ENCODE measurements at places on chromosomes 11 and 22. TPM values are rescaled to one million over a fixed set of nuclear protein-coding genes. Genes with fewer than 3 reads are reported as not detected.

DNA sequence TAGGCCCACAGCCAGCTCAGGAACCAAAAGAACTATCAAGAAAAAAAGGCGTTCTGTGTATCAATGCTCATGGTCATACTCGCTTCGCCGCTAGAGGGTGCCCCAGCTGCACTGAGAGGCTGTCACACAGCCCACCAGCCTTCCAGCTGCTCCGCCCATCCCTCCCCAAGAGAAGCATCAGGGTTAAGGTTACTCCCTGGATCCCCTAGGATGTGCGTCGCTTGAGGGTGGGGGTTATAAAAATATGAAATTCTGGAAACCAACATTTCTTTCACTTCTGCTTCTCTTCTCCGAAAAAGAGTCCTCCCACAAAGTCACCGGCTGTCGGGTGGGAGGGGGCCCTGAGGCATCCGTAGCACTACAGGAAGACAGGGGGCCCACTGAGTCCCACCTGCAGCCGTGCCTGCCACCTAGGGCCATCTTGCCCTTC, 1.7 kb downstream of the CBX6 start:
- H3K27me3 ChIP-seq, result no peaks in the 10 kb centered on the region
- peak overlapping the region; percentile 76 for H3K4me3 ChIP-seq
- peaks cover 35% of the 10 kb centered on the region for H3K4me1 ChIP-seq
- DNase-seq, result peak; percentile 98
- H3K27ac ChIP-seq, result peak overlapping the region; percentile 94

DNA sequence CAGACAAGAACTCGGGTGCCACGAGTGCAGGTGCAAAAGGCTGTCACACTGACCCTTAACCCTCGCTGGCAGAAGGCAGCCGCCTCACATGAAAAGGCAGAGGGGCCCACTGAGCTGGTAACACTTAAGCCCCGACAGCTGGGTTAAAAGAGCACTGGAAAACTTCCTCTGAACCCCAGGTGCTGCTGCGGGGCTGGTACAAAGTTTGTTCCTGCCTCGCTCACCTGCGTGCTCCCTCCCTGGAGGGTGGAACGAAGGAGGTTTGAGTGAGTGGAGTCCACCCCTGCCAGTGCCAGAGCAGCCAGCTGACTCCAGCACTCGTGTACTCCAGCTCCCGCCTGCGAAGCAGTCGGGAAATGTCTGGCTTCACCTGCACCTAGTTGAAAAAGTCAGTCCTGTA, 12.6 kb downstream of the SULT4A1 start:
- DNase-seq, result peak; percentile 4
- no peaks in the 10 kb centered on the region for H3K4me1 ChIP-seq
- peaks cover 4% of the 10 kb centered on the region for H3K27me3 ChIP-seq
- no peak overlapping the region for H3K4me3 ChIP-seq
- H3K27ac ChIP-seq, result no peak overlapping the region

- peaks cover 53% of the 10 kb centered on the region for H3K27me3 ChIP-seq
- H3K27ac ChIP-seq, result no peak overlapping the region
These were observed 15.7 kb upstream of the TH start for GRCh38 chr11:2187280-2187707.

- no peaks in the 10 kb centered on the region for H3K27me3 ChIP-seq
- DNase-seq, result no peak
- H3K36me3 ChIP-seq, result peaks cover 63% of the 10 kb centered on the region
- H3K27ac ChIP-seq, result no peak overlapping the region
- H3K4me3 ChIP-seq, result no peak overlapping the region
These were observed 69.5 kb downstream of the DBX1 start for GRCh38 chr11:20090654-20091374.

GRCh38 chr11:8788616-8789015, 106.0 kb downstream of the RPL27A start:
- no peak overlapping the region for H3K4me3 ChIP-seq
- H3K27me3 ChIP-seq, result no peaks in the 10 kb centered on the region
- no peak overlapping the region for H3K27ac ChIP-seq
- H3K4me1 ChIP-seq, result no peaks in the 10 kb centered on the region
- DNase-seq, result no peak

FIBIN gene
- total RNA-seq, result 225 TPM

GRCh38 chr11:68337399-68337835, 25.0 kb downstream of the LRP5 start:
- peaks cover 20% of the 10 kb centered on the region for H3K4me1 ChIP-seq
- H3K27me3 ChIP-seq, result no peaks in the 10 kb centered on the region
- no peak overlapping the region for H3K27ac ChIP-seq
- no peaks in the 10 kb centered on the region for H3K36me3 ChIP-seq
- no peak for DNase-seq

GRCh38 chr22:19970031-19970478, 28.4 kb upstream of the TXNRD2 start:
- DNase-seq, result no peak
- peaks cover 5% of the 10 kb centered on the region for H3K36me3 ChIP-seq
- no peak overlapping the region for H3K27ac ChIP-seq
- no peak overlapping the region for H3K4me3 ChIP-seq

DNA sequence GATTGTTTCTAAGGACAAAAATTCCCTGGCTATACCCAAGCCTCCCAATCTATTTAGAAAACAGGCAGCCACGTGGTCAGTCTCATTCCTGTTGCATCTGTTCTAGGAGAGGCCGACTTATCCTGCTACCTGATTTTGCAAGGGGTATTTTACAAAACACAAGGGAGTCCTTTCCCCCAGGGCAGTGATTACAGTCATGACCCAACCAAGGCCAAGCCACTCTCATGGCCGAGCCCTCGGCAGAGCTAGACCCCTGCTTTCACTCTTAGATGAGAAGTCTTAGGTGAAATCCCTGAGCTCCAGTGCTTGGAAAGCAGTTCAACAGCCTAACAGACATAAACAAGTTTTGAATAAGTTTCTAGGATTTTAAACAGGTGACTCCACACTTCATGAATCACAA, 89.0 kb upstream of the PITPNB start:
- H3K4me3 ChIP-seq, result no peak overlapping the region
- H3K36me3 ChIP-seq, result peaks cover 47% of the 10 kb centered on the region
- no peak for DNase-seq
- no peaks in the 10 kb centered on the region for H3K4me1 ChIP-seq

RIC3 gene
- total RNA-seq, result 28.2 TPM

C11orf16 gene
- total RNA-seq, result not detected

PDE3B gene
- 16.3 TPM for total RNA-seq

DCHS1 gene
- 12.7 TPM for total RNA-seq

- DNase-seq, result no peak
- peaks cover 65% of the 10 kb centered on the region for H3K4me1 ChIP-seq
- no peaks in the 10 kb centered on the region for H3K27me3 ChIP-seq
- H3K36me3 ChIP-seq, result no peaks in the 10 kb centered on the region
- H3K27ac ChIP-seq, result no peak overlapping the region
These were observed 53.1 kb downstream of the PACSIN2 start for GRCh38 chr22:42961810-42962209.

- no peaks in the 10 kb centered on the region for H3K4me1 ChIP-seq
- no peak overlapping the region for H3K27ac ChIP-seq
- no peaks in the 10 kb centered on the region for H3K36me3 ChIP-seq
These were observed 111.7 kb downstream of the BUD13 start for GRCh38 chr11:116661056-116661455.
